ENCODE measurements at places on chromosomes 1 and 21. TPM values are rescaled to one million over a fixed set of nuclear protein-coding genes. Genes with fewer than 3 reads are reported as not detected.

Gene HPCAL4
- not detected for total RNA-seq

Gene ZSCAN20
- total RNA-seq: 9.0 TPM

Gene MPL
- 0.07 TPM for total RNA-seq

Gene DONSON
- 34.7 TPM for total RNA-seq

Gene AIRE
- not detected for total RNA-seq

Gene NBPF10
- total RNA-seq: 0.86 TPM

Gene ANKRD13C
- 33.5 TPM for total RNA-seq

Gene FAM72A
- 5.3 TPM for total RNA-seq

Gene FCGR3A
- total RNA-seq: not detected

Gene KRTAP21-2
- total RNA-seq: not detected

Gene SYPL2
- total RNA-seq: under 0.01 TPM

Gene NOS1AP
- 2.5 TPM for total RNA-seq

Gene C1QTNF12
- total RNA-seq: 1.1 TPM

Gene DENND2C
- total RNA-seq: 0.86 TPM

Gene PLA2G2D
- not detected for total RNA-seq

Gene S100A2
- total RNA-seq: 2.4 TPM

Gene ASTN1
- not detected for total RNA-seq

Gene ZYG11B
- 43.6 TPM for total RNA-seq

Gene CFHR2
- not detected for total RNA-seq

Gene TAL1
- total RNA-seq: 36.8 TPM

Gene ALPL
- not detected for total RNA-seq

Gene LCE1B
- total RNA-seq: 0.22 TPM

Gene CD247
- 0.53 TPM for total RNA-seq

Gene NKAIN1
- not detected for total RNA-seq

Gene RNU1-1
- under 0.01 TPM for total RNA-seq

Gene AJAP1
- total RNA-seq: 0.14 TPM

Gene MAP7D1
- total RNA-seq: 164 TPM

Gene C1QC
- total RNA-seq: not detected

Gene S100A10
- total RNA-seq: 247 TPM

Gene PTGFR
- 0.14 TPM for total RNA-seq

Gene NPPB
- total RNA-seq: not detected

Gene PLA2G5
- total RNA-seq: 0.36 TPM

Gene IL19
- not detected for total RNA-seq

Gene CNR2
- total RNA-seq: not detected

Gene KRTAP7-1
- total RNA-seq: not detected

Gene ANKRD34A
- total RNA-seq: 0.13 TPM

Gene EPHA8
- not detected for total RNA-seq

Gene NR1I3
- total RNA-seq: not detected

Gene LCE5A
- total RNA-seq: not detected

Gene RNF223
- total RNA-seq: not detected

Gene PGLYRP4
- not detected for total RNA-seq

Gene PALMD
- 76.2 TPM for total RNA-seq

Gene FALEC
- total RNA-seq: not detected

Gene SPATA45
- total RNA-seq: not detected

Gene ASPM
- total RNA-seq: 148 TPM

Gene ELF3
- 0.13 TPM for total RNA-seq

Gene DNASE2B
- not detected for total RNA-seq

Gene RPTN
- total RNA-seq: not detected

Gene THEM5
- total RNA-seq: not detected

Gene COL24A1
- total RNA-seq: 0.07 TPM

Gene TP73
- total RNA-seq: 0.13 TPM

Gene OR2T2
- not detected for total RNA-seq

Gene IL10
- total RNA-seq: not detected

Gene PLPPR4
- total RNA-seq: under 0.01 TPM

Gene DCST1
- total RNA-seq: not detected

Gene FTCD
- not detected for total RNA-seq

Gene OPRD1
- total RNA-seq: not detected

Measured in thoracic aorta endothelial cell (primary cell).